ENCODE measurements at places on chromosomes 12 and 14. TPM values are rescaled to one million over a fixed set of nuclear protein-coding genes. Genes with fewer than 3 reads are reported as not detected.

DNA sequence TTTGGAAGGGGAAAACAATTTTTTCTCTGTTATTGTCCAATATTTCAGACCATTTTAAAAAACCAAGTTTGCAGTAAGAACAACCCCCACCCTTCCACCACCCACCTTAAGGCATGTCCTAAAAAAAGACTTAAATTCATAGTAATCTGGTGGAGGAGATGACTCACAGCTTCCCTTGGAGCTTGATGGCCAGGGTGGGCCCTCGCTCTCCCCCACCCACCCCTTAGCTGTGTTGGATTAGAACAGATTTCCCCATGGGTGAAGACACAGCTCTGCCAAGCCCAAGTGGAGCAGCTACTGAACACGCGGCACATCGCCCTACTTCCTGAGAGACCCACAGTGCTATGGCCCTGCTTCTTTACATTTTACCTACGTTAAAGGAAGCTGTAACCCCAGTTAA is 140.3 kb downstream of the GCH1 start:
- DNase-seq, result no peak

GRCh38 chr12:14954269-14954668 is 7.1 kb downstream of the ARHGDIB start:
- no peak for DNase-seq

GRCh38 chr14:50087341-50088116 is 28.8 kb downstream of the VCPKMT start:
- no peak for DNase-seq

The TCTN1 gene
- 15.7 TPM for total RNA-seq

Data from SJCRH30 (cell line).